ENCODE measurements at places on chromosomes 13 and 19.

GRCh38 chr13:65915195-65915594 lies 1314.9 kb downstream of the PCDH9 start:
- no peak for DNase-seq

DNA sequence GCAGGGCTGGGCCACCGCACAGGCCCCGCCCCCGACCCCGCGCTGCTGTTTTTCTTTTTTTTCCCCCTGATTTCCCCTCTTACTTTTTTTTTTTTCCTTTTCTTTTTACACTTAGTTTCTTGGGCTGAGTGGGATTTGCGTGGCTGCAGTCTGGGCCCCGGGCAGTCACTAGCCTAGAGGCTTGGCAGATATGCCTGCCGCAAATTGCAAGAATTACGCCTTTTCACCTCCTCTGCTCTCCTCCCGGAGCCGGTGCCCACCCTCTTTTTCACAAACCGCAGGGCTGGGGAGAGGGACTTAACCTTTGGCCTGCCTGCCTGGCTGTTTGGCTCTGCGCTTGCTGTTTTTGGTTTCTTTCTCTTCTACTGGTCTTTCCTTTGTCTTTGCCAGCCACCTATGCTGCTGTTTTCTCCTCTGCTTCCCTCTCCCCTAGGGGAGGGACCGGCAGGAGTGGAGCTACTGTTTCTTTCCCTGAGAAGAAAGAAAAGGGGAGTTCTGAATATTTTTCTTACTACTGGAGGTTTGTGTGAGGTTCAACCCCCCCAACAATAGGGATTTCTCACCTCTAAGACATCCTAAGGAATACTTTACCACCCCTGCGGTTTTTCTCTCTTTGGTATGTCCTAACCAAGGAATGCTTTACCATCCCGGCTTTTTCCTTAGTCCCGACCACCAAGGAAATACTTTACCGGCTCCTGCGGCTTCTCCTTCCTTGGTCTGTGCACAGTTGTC lies 11.0 kb downstream of the ZNF552 start:
- no peak for DNase-seq

DNA sequence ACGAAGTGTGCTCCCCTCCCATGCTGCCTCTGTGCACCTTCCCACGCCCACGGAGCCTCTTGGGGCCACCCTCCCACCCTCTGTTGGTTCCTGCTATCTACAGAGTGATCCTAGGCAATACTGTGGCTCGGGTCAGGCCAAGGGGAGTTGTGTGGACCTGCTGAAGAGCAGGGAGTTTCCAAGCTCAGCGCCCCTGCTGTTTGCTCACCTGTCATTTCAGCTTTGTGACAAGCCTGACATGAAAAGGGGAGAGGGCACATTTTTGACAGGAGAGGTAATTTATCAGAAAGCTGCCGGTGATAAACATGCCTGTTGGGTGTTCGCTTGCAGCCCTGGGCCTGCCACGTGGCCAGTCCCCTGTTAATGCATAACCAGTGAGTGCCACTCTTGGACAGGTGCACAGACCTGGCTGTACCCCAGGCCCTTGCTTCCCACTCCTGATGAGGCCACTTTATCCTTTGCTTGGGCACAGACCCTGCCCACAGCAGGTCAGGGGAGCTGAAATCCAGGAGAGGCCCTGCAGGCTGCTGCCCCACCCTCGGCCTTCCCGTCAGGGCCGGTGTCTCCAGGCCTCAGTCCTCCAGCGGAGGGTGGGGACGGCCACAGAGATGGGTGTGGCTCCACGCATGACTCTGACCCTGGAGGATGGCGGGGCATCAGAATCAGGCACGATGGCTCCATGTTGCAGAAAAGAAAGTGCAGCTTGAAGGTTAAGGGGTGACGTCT lies 201.5 kb upstream of the GPR12 start:
- DNase-seq, result no peak

DNA sequence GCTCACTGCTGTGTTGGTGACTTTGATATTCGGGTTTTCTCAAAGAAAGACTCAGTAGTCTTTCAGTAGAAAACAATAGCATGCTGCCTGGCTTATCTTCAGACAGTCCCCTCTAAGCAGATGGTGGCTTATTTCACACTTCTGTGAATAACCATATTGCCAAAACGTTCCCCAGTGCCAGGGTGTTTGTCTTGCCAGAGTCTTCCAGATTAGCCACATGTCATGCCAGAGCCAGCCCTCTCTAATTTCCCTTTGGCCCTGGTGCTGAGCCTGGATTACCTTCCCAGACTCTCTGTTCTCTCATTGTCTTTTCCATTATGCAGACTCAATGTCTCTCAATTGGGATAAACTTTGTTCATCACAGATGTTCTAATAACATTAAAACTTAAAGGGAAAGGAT lies 488.0 kb upstream of the ATXN8OS start:
- DNase-seq, result no peak

DNA sequence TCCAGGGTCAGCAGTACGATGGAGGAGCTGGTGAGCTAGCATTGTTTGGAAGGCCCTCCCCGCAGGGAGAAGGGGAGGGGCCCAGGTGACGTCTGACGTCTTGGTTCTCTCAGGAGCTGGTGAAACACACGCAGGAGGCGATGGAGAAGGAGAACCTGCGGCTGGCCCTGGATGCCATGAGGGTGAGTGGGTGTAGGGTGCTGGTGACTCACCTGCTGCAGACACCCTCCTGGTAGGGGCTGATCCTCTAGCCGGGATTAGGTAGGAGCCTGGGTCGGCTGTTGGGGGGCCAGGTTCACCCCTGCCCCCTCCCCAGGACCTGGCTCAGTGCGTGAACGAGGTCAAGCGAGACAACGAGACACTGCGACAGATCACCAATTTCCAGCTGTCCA lies 55.8 kb downstream of the VAV1 start:
- no peak for DNase-seq

DNA sequence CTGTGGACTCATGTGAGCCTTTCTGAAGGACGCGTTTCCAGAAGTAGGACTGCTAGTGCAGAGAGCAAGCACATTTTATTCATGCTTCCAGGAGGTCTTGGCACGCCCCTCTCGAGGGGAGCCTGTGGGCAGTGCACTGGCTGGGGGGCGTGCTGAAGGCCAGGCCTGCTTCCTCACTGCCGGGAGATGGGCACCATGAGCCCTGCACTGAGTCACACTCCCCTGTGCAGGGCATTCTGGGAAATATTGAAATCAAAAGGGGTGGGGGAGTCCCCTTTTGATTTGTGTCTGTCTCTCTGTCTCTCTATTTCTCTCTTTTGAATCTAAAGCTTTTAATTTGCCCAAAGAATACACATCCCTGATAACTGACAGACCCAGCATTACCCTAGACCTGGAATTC lies 34.0 kb downstream of the DPF1 start:
- DNase-seq, result no peak

DNA sequence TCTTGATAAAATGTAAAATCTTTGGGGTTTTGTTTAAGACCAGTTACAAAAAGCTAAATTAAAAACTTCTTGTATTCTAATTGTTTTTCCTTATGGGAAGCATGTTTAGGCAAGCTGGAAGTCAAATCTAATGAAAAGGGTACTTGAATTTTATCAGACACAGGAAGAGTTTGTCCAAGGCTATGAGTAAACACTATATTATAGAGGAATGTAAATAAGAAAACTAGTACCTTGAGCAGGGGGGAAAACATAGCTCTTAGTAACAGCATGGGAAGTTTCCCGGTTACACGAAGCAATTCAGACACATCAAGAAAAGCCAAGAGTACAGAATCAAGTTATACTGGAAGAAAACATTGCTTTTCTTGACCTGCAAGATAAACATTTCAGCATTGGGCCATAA lies 19.8 kb upstream of the ZNF780A start:
- no peak for DNase-seq

GRCh38 chr19:32817569-32818476 lies 51.7 kb downstream of the SLC7A9 start:
- DNase-seq, result no peak

- DNase-seq, result peak; percentile 86
Observed at GRCh38 chr19:47032171-47032811, 12.7 kb downstream of the NPAS1 start.

GRCh38 chr13:101185606-101186005 lies 230.7 kb downstream of the NALCN start:
- no peak for DNase-seq

GRCh38 chr19:46346821-46347571 lies at the start of gene PPP5C:
Gene PPP5C, plus strand, starts transcription at chr19:46347087. Its CDS starts 10 bp downstream, at chr19:46347097.
- peak; percentile 96 for DNase-seq

GRCh38 chr19:49338691-49339300 lies 3.6 kb downstream of the CD37 start:
- peak; percentile 85 for DNase-seq

DNA sequence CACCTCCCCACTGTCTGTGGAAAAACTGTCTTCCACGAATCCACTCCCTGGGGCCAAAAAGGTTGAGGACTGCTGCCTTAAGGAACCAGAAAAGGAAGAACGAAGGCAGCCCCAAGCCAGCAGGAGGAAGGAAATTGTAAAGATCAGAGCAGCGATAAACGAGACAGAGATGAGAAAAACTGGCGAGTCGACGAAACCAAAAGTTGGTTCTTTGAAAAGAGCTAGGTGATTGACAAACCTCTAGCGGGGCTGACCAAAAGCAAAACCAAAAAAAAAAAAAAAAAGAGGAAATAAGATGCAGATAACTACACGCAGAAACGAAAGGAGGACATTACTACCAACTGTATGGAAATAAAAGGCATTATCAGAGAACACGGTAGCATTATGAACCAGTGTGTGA lies 76.9 kb downstream of the GADD45B start:
- DNase-seq, result peak; percentile 84

DNA sequence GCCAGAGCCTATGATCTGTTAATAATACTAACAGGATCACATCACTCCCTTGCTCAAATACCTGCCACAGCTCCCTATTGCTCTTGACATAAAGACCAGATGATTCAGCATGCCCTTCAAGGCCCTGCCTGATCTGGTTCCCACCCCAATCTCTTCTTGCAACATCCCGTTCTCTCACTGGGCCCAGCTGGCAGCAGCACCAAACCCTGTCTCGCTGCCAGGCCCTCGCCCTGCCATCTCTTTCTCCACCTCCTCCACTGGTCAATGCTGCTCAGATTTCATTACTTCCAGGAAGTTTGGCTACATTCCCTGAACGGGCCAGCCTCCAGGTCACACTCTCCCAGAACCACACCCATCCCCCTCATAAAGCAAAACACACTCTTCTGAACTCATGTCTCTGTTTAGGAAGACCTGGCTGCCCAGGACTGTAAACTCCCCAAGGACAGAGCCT lies 8.6 kb upstream of the BCAT2 start:
- DNase-seq, result no peak

DNA sequence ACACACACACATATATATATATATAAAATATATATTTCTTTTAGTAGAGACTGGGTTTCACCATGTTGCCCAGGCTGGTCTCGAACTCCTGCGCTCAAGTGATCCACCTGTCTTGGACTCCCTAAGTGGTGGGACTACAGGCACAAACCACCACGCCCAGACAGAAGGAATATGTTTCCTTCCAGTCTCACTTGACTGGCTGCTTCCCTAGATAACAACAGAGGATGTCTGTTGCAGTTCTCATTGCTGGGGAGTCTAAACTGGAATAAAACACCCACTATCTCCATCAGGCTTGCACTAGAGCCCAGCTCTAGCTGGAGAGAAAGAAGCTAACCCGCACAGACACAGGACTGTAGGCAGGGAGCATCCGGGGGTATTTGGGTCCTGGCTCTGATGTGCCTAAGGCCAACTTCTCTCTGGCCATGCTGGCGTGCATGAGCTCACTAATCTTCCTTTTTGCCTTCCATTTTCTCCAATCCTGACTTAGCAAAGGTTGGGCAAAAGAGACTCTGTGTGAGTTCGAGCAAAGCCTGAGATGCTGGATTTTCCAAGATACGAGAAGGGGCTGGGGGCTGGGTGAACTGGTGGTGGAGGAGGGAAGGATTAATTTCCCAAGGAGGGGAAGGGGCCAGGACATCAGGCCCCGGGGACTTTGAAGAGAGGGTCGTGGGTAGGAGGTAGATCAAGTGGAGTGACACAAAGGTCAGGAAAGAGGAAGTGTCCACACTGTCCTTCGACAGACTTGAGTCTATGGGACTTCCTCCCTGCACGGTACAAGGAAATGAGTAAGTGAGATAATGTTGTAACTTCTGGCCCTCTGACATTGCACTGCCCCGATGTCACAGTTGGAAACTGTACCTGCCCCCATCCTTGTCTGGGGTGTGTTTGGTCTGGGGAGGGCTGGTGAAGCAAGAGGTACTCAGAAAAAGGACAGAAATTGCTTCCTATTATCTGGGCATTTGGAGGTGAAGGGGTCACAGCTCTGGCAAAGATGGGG lies 22.5 kb upstream of the ALOX5AP start:
- no peak for DNase-seq

GRCh38 chr19:5104871-5105351 lies 136.0 kb downstream of the KDM4B start:
- DNase-seq, result no peak

GRCh38 chr19:45809643-45810159 lies 5.4 kb downstream of the RSPH6A start:
- no peak for DNase-seq

DNA sequence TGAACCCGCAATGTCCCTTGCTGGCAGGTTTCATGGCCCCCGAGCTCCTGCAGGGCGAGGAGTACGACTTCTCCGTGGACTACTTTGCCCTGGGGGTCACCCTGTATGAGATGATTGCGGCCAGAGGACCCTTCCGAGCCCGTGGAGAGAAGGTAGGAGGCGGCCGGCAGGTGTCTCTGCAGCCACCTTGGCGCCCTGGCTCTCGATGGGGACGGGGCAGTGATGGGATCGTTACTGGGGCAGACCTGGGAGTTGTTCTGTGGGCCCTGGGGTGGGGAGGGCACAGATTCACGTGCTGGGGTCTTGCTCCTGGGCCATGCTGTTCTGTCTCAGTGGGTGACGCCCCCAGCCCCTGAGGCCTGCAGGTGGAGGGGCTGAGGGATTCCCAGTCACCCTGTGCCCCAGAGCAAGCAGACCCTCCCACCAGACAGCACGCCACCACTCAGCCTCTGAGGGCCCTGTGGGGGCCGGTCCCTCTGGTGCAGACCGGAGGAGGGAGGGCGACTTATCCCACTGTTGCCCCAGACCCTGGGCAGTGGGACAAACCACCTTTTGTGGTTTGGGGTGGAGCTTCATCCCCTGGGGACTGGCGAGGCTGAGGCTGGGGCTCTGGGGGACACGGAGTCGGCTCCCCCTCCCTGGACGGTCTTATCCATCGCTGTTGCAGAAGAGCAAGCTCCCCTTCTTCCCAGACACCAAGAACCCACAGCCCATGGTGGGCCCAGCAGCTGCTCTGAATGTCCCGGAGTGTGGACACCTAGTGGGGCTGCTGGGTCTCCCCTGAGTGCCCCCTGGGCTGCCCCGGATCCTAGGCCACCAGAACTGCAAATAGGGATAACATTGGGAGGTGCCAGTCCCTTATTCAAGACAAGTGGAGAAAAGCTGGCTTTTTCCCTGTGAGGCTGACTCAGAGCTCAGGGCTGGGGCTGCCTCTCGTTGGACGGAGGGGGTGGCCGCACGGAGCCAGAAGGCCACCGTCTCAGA lies 27.5 kb upstream of the TMEM255B start:
- DNase-seq, result no peak

- DNase-seq, result no peak
Observed at GRCh38 chr19:46552891-46553290, 48.2 kb upstream of the CALM3 start.
